ENCODE measurements at places on chromosomes 3 and 15.

GRCh38 chr3:186643493-186643892 is 3.3 kb downstream of the FETUB start:
- DNase-seq, result no peak

- no peak for DNase-seq
Measured at GRCh38 chr15:62093809-62094208, 27.0 kb downstream of the C2CD4A start.

DNA sequence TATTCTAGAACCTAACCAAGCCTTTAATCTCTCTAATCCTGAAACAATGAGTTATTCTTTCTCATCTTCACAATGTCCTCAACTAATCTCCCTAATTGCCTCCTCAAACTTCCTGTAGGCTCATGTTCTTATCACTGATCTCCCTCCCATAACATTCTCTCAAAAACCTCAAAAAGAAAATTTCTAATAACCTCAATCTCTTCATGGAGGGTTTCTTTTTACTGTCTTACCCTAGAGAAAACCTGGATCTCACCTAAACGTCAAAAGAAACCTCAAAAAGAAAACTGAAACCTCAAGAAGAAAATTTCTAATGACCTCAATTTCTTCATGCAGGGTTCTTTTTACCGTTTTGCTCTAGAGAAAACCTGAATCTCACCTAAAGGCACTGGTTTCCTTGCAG is 150.2 kb downstream of the GSK3B start:
- DNase-seq, result no peak

GRCh38 chr3:135147657-135148056 is 352.6 kb downstream of the EPHB1 start:
- DNase-seq, result no peak

GRCh38 chr3:57080171-57080570 is 19.7 kb downstream of the SPATA12 start:
- DNase-seq, result no peak

GRCh38 chr3:185402561-185402960 is 39.6 kb downstream of the MAP3K13 start:
- no peak for DNase-seq

Measured in NB4 (cell line).